AG04449 (cell line): ENCODE measurements at places on chromosomes 1 and 21.
A peak's percentile ranks its signal among the peaks of the same experiment; 100 is the strongest.

GRCh38 chr1:227773558-227773957 is 38.3 kb downstream of the SNAP47 start:
- DNase-seq, result no peak

DNA sequence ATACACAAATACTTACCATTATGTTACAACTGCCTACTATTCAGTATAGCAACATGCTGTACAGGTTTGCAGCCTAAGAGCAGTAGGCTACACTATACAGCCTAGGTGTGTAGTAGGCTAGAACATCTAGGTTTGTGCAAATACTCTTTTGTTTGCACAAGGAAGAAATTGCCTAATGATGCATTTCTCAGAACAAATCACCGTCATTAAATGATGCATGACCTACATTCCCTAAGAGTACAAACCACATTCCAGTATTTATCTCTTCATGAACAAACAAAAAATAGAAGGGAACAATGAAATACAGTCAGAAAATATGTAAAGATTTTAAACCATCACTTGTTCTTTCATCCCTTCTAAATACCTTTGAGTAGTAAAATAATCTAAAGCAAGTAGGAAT is 109.7 kb upstream of the HP1BP3 start:
- no peak for DNase-seq

DNA sequence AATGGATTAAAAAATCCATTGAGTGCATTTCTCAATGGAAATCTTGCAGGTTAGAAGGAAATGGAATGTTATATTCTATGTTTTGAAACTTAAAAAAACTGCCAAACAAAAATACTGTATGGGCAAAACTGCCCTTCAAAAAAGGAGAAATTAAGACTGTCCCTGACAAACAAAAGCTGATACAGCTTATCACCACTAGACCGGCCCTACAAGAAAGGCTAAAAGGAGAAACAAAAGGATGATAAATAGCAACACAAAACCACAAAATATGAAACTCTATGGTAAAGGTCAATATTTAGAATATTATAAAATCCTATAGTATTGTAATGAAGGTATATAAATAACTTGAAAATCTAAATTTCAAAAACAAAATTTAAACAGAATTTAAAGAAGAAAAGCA is 60.0 kb downstream of the SLC25A24 start:
- no peak for DNase-seq

DNA sequence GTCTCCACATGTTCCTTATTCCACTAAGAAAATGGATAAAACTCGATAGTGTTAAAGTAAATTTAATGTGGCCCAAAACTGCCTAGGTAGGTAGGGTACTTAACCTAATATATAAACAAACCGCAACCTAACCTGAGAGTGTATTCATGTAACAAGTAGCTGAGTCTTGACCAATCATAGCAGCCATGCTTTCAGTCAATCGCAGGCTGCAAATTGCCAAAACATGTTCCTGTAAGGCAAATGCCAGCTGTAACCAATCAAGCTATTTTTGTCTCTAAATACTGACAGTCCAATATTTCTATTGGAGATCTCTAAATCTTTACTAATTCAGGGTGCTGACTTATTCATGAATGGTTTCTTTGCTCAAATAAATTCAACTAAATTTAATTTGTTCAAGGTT is 3.1 kb upstream of the HMGCS2 start:
- DNase-seq, result no peak

- no peak for DNase-seq
Measured at GRCh38 chr1:52158218-52158617, 16.3 kb downstream of the ZFYVE9 start.

DNA sequence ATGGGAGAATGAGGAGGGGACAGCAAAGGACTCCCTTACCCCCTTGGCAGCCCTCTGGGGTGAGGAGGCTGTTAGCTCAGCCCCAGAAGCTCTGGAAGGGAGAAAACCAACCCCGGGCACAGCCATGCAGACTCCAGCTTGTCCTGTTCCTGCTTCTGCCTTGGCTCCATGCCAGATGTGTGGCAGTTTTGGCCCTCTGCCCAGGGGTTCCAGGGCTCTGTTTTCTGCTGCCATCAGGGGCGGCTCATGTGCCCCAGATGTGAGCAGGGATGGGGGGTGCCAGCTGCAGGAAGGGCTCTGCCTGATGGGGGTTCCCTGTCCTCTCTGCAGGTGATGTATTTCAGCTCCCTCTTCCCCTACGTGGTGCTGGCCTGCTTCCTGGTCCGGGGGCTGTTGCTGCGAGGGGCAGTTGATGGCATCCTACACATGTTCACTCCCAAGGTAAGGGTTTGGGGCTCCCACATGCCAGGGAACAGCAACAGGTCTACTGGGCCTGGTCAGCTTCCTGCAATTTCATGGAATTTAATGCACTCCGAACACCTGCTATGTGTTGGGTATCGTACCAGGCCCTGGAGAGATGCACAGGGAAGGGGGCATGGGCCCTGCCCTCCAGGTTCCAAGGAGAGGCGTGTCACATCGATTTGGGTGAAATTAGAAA is 26.1 kb downstream of the SLC6A17 start:
- DNase-seq, result no peak

GRCh38 chr1:165764277-165764676 is 4.4 kb downstream of the TMCO1 start:
- no peak for DNase-seq

DNA sequence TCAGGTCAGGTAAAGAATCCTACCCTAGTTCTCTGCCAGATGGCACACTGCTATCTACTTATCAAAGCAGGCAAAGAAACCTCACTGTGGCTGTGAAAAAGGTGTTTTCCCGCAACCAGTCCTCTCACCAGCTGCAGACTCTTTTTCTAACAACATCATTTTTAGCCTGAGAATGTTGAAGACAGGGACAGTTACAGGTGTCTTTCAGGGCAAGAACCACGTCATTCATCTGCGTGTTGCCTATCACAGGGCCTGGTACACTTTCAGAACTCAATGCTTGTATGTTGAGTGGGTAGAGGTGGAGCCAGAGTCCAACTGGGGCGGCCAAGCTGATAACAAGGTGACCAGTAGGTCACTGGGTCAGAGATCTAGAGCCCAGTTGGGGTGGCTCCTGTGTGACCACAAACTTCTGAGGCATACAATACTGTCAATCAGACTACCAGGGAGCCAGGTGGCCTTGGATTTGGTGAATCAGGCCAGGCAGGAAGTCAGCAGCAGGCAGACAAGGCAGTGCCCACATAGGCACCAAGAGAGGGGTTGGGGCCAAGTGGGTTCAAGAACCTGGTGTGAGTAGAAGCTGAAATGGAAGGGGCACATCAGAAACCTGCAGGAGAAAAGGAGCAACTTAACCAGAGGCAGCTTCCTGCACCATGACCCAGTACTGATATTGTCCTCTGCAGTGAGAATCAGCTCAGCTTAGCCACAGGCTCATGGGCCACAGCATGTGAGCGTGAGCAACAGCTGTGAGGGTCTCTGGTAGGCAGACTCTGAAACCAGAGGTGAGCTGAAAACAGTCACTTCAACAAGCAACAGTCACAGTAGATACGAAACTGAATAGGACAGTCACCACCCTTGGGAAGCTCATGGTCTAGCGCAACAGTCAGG is 123.6 kb downstream of the DTL start:
- DNase-seq, result no peak

GRCh38 chr1:246678816-246679793 is 45.1 kb upstream of the SCCPDH start:
- no peak for DNase-seq

GRCh38 chr21:34974162-34974981 is 74.7 kb downstream of the RUNX1 start:
- no peak for DNase-seq

DNA sequence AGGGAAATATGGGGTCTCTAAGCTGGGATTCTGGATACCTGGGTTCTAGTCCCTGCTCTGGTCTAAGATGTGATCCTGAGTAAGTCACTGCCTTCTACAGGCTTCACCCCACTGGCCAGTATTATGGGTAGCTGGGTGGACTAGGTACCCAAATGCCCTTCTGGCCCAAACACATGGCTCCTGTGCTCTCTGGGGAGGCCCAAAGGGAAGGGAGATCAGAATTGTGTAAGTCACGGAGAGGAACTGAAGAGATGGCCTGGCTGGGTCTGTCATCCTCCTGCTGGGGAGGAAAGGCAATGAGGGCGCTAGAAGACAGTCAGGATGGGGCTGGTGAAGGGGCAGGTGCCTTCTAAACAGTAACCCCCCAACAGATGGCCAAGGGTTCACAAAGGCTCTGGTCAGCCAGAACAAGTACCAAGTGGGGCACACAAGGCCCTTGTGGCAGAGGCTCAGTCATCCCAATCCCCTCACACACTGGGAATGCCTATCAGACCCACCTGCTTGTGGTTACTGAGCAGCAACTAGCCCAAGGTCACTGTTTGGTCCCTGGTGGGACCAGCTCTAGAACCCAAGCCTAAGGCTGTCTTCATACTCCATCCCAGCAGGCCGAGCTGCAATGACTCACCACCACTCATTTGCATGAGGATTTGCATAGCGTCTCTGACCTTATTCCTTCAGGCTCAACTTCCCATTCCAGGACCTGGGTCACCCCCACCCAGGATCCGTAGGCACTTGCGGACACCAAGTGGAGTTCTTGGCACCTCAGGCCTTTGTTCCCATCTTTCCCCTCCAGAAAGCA is 9.2 kb downstream of the MEF2D start:
- no peak for DNase-seq

- DNase-seq, result no peak
Measured at GRCh38 chr1:178862416-178862815, 8.5 kb downstream of the ANGPTL1 start.

DNA sequence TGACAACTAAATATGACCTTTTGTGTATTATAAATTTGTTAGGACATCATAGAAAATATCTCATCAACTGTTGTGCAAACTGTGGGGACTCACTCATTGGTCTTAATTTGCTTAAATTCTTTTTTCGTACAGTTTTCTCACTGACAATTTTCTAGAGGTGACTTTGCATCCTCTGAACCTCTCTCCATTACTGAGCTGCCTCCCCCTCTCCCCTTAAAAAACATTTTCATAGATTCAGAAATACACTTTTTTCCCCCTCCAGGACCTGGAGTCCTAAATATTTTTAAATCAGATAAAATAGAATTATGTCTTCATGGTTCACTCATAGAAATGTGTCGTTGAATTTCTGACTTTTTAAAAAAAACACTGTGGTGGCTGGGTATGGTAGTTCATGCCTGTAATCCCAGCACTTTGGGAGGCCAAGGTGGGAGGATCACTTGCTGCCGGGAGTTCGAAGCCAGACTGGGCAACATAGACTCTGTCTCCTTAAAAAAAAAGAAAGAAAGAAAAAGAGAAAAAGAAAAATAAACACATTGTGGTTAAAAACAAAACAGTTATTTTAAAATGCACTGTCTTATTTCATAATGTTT is 1.5 kb downstream of the CNST start:
- no peak for DNase-seq

GRCh38 chr1:201750934-201751333 is 78.0 kb upstream of the IPO9 start:
- peak; percentile 70 for DNase-seq
